Umbilical cord (tissue), 2 donors: ENCODE measurements at places on chromosomes 4 and X.

GRCh38 chr4:26992657-26993361 is 132.2 kb downstream of the STIM2 start:
- DNase-seq = peak; percentile 89

DNA sequence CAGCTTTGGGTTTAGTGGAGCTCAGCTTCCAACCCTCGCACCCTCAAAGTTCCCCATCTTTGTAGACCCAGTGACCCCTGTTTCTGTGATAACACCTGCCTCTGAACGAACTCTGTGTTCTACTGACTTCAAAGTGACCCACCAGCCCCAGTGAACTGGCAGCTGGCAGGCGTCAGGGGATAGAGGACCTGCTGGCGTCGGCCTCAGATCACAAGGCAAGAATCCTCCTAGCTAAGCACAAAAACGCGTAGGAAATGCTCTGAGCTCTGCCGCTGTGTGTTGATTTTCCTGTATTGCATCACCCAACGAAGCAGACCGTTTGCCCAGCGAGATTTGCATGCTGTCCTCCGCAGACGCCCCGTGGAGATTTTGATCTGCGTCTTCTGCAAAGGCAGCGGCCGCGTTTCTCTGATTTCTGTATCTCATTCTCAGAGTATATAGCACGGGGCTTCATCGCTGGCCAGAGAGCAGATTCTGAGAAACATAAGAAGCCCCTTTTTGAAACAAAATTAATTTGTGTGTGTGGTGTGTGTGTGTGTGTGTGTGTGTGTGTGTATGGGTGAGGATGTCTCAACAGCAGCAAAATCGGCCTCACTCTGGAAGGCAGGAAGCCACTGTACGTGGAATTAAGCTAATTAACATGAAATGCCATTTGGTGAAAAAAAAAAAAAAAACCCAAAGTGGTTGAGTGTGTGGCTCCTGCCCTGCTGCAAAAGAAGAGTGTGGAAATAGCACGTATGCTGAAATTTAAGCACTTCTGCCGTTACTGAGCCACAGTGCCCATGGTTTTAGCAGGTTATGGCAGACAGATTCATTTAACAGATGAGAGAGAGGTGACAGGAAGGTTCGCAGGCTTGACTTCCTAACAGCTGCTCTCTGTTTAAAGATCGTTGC is 29.2 kb upstream of the ASMTL start:
- peak; percentile 74 for DNase-seq

DNA sequence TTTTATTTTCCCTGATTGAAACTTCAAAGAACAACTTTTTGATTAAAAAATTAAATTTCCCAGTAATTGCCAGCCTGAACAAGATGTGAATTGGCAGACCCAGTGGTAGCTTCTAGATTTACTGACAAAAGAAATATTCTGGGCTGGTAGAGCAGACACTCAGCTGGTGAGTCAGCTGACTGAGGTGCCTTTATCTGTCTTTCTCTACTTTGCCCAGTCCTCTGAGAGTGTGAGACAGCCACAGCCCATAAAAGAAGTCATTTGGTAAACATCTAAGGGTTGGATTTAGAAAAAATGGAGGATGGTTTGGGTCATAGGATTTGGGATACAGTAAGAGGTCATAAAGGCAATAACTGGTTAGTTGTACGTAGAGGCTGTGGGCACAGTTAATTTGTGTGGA is 54.5 kb downstream of the CCSER1 start:
- DNase-seq = no peak

DNA sequence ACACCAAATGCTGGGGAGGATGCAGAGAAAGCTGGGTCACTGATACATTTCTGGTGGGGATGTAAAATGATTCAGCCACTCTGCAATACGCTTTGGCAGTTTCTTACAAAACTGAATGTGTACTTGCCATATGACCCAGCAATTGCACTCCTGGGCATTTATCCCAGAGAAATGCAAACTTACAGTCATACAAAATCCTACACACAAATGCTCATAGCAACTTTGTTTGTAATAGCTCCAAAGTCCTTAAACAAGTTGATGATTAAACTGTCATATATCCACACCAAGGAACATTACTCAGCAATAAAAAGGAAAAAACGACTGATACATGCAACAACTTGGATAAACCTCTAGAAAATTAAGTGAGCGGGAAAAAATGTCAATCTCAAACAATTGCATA is 12.3 kb downstream of the MID1 start:
- DNase-seq = no peak

DNA sequence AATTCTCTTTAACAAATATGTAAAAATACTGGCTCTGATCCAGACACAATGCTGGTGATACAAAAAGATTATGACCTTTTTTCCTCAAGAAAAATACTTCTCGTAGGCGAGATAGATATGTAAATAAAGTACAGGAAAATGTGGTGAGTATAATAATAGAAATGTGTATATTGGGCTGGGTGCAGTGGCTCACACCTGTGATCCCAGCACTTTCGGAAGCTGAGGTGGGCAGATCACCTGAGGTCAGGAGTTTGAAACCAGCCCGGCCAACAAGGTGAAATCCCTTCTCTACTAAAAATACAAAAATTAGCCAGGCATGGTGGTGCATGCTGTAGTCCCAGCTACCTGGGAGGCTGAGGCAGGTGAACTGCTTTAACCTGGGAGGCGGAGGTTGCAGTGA is 55.0 kb downstream of the MRPL1 start:
- DNase-seq = no peak

DNA sequence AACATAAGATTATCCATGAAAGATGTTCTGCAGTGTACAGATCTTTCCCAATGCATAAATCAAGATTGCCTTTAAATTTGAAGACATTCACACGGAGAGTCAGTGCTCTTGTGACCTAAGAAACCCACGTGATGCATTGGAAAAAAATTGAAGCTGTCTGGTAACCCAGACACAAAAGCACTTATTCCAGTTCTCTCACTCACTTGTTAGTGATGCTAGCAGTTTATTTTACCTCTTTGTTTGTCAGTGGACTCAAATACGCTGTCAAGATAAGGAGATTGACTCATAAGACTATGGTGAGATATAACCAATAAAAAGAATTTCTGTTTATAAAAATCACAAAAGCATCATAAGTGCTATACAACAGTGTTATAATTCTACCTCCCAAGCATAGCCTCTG is 245.8 kb upstream of the SMIM31 start:
- peak; percentile 51 for DNase-seq
